ENCODE measurements at places on chromosomes 4 and X. TPM values are rescaled to one million over a fixed set of nuclear protein-coding genes. Genes with fewer than 3 reads are reported as not detected.

DNA sequence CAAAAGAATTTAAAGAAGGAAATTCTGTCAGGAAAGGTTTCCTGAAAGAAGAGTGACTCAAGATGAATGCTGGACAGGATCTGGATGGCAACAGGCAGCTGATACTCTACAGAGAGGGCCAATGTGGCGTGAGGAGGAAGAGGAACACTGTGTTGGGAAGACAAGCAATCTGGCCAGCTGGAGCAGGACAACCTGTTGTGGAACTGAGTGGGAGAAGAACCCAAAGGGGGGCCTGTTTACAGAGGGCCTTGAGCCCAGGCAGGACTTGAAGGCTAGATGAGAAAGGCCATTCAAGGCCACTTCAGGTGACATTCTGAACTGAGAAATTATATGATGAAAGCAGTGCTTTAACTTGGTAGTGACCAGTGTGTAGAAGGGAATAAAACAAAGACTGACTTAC lies 8.5 kb downstream of the OTUD4 start:
- H3K27ac ChIP-seq, result peak overlapping the region; percentile 43
- no peak for DNase-seq
- H3K4me3 ChIP-seq, result no peak overlapping the region
- no peaks in the 10 kb centered on the region for H3K27me3 ChIP-seq
- peaks cover 22% of the 10 kb centered on the region for H3K4me1 ChIP-seq

DNA sequence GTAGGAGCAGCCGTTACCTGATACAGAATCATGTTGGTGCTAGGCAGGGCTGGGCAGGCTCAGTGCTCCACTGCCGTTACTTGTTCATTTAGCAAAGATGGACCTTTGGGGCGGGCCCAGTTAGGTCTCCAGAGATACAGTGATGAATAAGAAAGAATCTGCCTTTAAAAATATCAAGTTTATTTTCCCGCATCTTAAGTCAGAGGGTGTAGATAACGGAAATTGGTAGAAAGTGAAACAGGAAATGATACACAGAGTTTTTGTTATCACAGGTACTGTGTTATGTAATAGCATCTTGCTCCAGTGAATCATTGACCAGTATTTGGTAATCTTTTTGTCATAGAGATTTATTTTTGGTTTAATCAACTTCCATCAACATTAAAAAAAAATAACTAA lies 5.5 kb downstream of the TMEM131L start:
- H3K4me3 ChIP-seq, result peak overlapping the region; percentile 48
- peaks cover 20% of the 10 kb centered on the region for H3K36me3 ChIP-seq
- H3K27me3 ChIP-seq, result no peaks in the 10 kb centered on the region
- peak; percentile 55 for DNase-seq
- H3K4me1 ChIP-seq, result peaks cover 30% of the 10 kb centered on the region

GRCh38 chrX:155778844-155779553 lies 102.1 kb upstream of the VAMP7 start:
- H3K36me3 ChIP-seq, result no peaks in the 10 kb centered on the region
- no peak for DNase-seq
- H3K27ac ChIP-seq, result no peak overlapping the region
- no peaks in the 10 kb centered on the region for H3K4me1 ChIP-seq
- no peak overlapping the region for H3K4me3 ChIP-seq

DNA sequence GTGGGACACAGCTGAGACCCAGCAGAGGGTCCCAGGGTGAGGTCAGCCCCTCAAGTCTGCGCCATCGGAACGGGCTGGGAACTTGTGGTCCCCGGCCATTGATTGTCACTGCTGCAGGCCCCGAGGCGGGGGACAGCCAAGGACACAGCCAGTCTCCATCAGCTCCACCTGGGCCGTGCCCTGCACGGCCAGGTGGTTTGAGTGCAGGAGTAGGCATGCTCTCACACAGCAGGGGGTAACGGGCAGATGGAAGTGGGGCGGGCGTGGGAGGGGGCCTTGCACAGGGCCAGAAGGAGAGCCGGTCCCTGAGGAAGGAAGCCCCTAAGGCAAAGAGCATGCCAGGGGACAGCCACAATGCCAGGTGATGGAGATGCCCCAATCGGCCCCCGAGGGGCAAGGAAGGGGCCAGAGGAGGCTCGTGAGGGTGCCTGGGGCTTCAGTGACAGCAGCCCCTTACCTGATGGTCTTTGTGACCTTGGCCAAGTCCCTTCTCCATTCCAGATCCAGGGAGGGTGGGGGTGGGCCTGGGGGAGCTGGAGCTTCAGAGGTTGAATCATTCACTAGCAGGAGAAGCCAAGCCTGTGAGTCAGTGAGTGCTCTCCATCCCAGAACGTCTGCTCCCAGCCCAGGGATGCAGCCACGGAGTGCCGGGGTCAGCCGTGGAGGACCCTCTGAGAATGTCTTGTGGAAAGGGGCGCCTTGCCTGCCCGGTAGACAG lies 2.3 kb downstream of the ATP2B3 start:
- no peak overlapping the region for H3K4me3 ChIP-seq
- H3K36me3 ChIP-seq, result peaks cover 5% of the 10 kb centered on the region
- no peak overlapping the region for H3K27ac ChIP-seq
- no peaks in the 10 kb centered on the region for H3K4me1 ChIP-seq

- no peak overlapping the region for H3K27ac ChIP-seq
- peaks cover 7% of the 10 kb centered on the region for H3K4me1 ChIP-seq
- no peak overlapping the region for H3K4me3 ChIP-seq
- DNase-seq, result peak; percentile 58
Measured at GRCh38 chr4:102263024-102263787, 82.1 kb downstream of the SLC39A8 start.

DNA sequence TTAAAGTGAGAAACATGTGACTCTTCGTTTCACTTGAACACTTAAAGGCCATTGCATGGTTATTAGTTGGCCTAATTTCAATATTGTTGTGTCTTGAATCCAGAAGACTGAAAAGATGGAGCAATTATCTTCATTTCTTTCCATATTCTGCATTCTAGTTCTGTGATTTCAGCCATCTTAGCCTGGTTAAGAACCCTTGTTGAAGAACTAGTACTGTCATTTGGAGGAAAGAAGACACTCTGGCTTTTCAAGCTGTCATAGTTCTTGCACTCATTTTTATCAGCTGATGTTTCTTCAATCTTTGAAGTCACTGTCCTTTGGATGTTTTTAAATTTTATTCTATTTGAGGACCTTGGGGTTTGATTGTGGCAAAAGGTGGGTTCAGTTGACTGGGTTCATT lies 81.6 kb downstream of the MTMR8 start:
- no peak for DNase-seq
- H3K27ac ChIP-seq, result no peak overlapping the region
- H3K4me3 ChIP-seq, result no peak overlapping the region
- H3K4me1 ChIP-seq, result no peaks in the 10 kb centered on the region
- no peaks in the 10 kb centered on the region for H3K27me3 ChIP-seq
- no peaks in the 10 kb centered on the region for H3K36me3 ChIP-seq

DNA sequence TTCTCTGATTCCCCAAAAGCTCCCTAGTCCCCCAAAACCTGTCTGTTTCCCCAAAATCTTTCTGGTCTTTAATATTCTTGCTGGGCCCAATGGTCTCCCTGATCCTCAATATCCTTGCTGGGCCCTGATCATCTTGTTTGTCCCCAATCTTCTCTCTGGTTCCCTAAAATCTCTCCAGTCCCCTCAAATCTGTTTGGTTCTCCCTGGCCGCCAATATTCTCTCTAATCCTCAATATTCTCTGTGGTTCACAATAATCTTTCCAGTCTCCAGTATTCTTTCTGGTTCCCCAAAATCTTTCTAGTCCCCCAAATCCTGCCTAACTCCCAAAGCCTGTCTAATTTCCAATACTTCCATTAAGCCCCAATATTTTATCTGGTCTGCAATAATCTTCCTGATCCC lies 18.5 kb downstream of the P2RY8 start:
- no peak overlapping the region for H3K27ac ChIP-seq
- peaks cover 7% of the 10 kb centered on the region for H3K27me3 ChIP-seq
- no peak for DNase-seq
- no peaks in the 10 kb centered on the region for H3K4me1 ChIP-seq

- H3K27me3 ChIP-seq, result peaks cover 11% of the 10 kb centered on the region
- H3K27ac ChIP-seq, result peak overlapping the region; percentile 35
- H3K4me3 ChIP-seq, result no peak overlapping the region
Measured at GRCh38 chrX:10938365-10938923, 172.7 kb upstream of the HCCS start.

Gene IRS4
- not detected for total RNA-seq

Gene GAGE1
- total RNA-seq, result not detected

Gene RAI2
- total RNA-seq, result not detected

Gene PAGE1
- not detected for total RNA-seq

Gene SLIT2
- total RNA-seq, result 10.2 TPM

Data from MCF 10A (cell line).